Dermis blood vessel endothelial cell (primary cell): ENCODE measurements at places on chromosomes 7 and 10. TPM values are rescaled to one million over a fixed set of nuclear protein-coding genes. Genes with fewer than 3 reads are reported as not detected.

GRCh38 chr10:114565066-114565465, 93.0 kb downstream of the ABLIM1 start:
- DNase-seq, result no peak

DNA sequence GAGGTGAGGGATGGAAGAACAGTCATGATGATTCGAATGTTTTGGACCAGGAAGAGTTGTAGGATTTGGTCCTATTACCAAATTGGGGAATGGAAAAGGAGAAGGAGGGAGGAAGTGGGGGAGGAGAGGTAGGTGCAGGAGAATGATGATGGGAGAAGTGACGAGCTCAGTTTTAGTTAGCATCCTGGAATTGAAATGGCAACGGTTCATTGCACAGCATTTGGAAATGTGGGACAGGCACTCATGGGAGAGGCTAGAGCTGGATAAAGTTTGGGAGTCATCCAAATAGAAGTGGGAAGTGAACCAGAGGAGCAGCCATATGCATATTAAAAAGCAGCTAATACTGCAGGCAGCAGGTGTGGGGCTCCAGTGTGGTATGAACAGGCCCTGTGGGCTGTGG, 253.6 kb downstream of the SORCS3 start:
- no peak for DNase-seq

- DNase-seq, result peak; percentile 73
These were observed 133.2 kb upstream of the IGFBP3 start for GRCh38 chr7:46054272-46054671.

GRCh38 chr7:28389504-28390395, 22.6 kb upstream of the CREB5 start:
- peak; percentile 78 for DNase-seq

Gene C7orf33
- not detected in 2 replicates for total RNA-seq

Gene EEPD1
- 1.3 and 5.1 TPM in 2 replicates for total RNA-seq

GRCh38 chr10:103941801-103942200, 23.8 kb upstream of the STN1 start:
- DNase-seq, result no peak

DNA sequence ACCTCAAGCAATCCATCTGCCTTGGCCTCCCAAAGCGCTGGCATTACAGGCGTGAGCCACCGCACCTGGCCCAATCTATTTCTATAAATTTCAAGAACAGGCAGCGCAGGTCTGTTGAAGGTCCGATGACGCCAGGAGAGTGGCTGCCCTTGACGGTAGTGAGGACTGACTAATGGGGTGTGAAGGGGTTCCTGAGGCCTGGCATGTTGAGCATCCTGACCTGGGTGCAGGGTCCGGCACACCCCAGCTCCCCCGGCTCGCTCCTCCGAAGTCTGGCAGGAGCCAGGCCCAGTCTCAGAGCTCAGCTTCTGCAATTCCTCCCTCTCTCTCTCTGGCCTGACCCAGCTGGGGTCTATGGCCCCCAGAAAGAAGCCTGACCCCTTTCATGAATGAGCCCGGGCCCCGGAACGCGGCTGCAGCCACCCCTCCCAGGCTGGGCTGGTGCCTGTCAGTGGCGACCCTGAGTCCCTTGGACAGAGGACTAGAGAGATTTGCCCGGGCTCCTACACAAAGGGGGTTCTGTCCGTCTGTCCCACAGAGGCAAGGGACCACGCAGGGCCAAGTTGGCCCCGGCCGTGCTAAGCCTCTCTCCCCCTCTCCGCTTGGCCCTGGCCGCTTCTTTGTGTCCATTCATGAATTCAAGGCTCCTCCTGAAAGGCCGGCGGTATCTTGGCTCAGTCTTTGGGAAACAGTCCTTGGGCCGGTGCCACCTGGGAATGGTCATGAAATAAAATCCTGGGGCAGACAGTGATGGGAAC, 18.8 kb downstream of the MMD2 start:
- no peak for DNase-seq

Gene FOXP2
- total RNA-seq, result 3.7 and 11.4 TPM in 2 replicates

DNA sequence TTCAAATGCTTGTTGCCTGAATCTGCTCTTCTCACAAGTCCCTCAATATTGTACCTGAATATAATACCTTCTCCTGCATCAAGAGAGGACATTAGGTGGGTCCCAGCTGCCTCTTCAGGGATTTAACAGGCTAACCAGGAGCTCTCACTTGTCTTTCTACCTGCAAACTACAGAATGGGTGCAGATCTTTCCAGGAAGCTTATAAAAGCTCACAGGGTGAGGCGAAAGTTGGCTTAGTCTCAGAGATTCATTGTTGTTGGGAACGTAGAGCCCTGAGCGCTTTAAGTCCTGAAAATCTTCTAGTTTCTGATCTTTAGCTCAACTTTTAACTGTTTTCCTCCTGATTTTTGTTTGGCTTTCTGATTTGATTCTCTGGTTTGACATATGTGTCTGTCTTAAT, 25.0 kb downstream of the PLAU start:
- DNase-seq, result no peak

DNA sequence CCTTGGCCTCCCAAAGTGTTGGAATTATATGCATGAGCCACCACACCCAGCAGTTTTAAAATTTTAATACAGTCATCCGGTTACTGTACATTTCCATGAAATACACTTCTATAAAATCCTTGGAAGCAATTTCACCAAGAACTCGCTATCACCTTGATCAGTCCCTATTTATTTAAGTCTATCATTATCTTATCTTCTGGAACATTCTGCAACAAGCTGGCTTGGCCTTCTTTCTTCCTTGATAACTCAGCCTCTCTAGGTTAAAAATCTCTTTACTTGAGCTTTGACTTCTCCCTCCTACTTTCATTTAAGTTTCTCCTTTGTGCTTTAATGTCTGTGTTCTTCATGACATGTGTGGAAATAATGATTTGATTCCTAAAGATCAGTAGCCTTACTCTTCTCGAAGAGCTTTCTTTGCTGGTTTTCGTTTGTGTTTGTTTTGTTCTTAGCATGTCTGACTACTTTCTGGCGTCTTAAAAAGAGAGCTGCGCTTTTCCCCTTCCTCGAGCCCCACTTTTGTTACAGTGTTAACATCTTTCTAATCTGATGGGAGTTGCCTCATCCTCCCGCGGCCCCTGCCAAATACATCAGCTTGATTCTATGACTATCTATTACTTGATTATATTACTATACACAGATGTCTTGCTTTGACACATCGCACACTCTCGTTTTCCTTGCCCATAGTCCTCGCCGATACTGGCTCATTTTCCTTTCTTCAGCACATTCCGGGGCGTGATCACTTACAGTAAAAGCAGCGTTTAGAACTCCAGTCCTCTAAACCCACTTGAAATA, 11.1 kb upstream of the CALML5 start:
- no peak for DNase-seq

Gene HTR7
- 0.09 TPM in 1 of 2 replicates, not detected in the other for total RNA-seq

DNA sequence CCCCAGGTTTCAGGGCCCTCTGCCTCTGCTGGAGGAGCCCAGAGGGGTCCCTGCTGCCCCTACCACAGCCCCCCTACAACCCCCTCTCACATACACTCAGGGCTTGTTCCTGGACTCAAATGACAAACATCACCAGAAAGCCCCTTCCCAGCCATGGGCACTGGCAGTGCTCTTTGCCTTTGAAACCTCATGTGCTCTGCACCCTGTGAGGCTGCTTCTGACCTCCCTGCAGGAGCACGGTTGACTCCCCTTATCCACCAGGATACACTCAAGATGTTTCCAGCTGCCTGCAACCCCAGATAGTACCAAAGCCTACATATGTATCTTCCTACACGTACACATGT, 3.5 kb upstream of the ADIRF start:
- no peak for DNase-seq

DNA sequence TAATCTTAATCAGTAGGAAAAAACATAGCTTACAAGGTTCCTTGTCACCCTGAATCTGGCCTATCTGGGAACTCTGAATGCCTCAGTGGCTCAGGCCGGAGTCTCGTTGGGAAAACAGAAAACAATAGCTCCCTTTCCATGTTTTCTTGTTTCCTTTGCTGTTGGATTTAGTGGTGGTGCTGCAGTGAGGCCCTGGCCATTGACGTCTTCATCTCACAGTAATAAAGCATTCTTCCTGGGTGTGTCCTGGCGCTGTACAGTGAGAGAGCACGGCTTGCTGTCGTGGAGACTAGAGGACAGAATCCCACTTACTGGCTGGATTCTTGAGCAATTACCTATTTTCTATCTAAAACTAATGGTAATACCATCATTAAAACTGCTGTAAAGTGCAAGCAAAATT, 1.3 kb upstream of the SPOCK2 start:
- DNase-seq, result peak; percentile 29

GRCh38 chr10:110490640-110491039, 7.1 kb upstream of the DUSP5 start:
- no peak for DNase-seq

Gene CNPY1
- not detected in 2 replicates for total RNA-seq

Gene ADAM12
- 0.28 and 0.68 TPM in 2 replicates for total RNA-seq

DNA sequence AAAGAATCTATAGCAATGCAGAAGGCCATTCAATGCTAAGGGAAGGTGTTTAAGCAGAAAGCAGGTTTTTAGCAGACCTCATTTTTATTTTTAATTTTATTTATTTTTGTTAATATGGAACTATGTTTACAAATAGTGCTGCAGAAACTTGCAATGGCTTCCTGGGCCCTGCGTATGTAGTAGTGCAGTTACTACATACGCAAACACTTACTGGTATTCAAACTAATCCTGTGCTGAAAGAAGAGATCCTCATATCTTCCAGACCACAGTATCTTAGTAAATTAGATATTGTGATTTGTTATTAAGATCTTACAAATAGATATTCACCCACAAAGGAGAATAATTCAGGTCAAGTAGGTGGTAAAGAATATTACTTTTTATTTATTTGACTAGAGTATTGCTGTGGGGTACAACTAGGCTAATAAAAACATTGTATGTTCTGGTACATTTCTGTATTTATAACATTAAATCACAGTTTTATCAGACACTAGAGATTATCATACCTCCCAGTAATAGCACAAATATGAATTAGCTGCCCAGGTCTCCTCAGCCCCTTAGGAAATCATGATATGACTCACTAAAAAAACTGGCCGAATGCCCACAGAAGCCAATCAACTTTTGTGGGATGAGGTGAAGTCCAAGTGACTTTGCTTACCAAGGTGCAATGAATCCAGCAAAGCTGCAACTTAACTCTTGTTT, 57.6 kb downstream of the RNLS start:
- DNase-seq, result peak; percentile 63

GRCh38 chr7:45574669-45575500, 717 bp downstream of the ADCY1 start:
- DNase-seq, result peak; percentile 63

Gene CREB3L2
- 32.2 and 34.5 TPM in 2 replicates for total RNA-seq

Gene MRC1
- total RNA-seq, result 156 and 249 TPM in 2 replicates

DNA sequence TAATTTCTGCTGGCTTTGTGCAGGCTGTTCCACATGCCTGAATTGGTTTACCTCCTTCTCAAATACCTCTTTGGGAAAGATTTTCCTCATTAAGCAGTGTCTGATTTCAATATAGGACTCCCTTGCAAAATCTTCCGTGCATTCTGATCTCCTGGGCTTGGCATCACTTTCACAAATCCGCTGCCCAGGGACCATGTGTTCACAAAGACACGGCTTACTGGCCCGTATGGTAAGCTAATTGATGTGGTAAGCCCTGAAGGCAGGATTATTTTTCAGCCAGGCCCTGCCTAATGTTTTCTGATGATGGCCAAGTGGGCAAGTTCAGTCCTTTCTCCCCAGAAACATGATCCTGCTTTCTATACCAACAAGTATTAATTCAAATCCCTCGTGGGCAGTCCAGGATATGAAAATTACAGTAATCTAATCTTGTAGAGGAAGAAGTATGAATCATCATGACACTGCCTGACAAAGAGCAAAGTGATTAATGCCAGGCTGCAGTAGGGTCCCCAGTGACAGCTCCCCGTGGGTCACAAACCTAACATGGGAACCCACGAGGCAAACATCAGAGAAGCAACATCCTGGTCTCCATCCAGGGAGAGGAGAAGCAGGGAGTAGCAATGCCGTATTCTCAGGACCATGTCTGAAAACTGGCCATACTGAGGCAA, 11.6 kb upstream of the SVIL start:
- peak; percentile 50 for DNase-seq

Gene BUD23
- 27.0 and 31.5 TPM in 2 replicates for total RNA-seq

- DNase-seq, result no peak
These were observed 8.6 kb downstream of the SLC13A1 start for GRCh38 chr7:123191132-123191531.

Gene CDK14
- 3.0 and 3.2 TPM in 2 replicates for total RNA-seq

DNA sequence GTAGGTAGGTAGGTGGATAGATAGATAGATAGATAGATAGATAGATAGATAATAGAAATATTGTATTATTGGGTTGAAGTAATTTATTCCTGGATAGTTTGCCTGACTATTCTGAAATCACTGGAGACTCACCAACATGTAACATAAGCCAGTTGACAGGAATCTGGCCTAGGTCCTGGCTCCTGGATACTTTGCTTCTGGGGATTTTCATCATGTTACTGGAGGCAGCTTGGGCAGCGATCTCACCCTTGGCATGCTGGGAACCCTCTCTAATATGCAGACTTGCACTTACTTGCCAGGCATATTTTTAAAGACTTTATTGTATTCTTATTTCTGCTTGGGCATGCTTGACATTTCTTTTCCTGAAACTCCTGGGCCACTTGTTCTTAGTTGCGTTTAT, 709.1 kb upstream of the FZD8 start:
- DNase-seq, result no peak

DNA sequence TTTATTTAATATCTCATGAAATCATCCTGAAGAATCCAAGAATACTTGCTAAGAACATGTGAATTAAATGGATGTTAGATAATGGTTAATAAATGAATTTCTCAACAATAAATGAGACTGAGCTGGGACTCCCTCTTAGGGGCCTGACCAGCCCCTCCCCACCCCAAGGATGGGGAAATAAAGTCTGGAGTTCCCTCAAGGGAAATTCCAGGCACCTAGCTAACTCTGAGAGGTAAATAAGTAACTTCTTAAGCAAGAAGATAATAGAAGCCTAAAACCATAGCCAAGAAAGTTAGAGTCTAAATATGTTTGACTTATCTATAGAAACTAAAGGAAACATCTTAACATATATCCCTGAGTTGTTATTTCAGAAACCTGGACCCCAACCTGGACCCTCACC, 32.2 kb upstream of the PPP1R9A start:
- no peak for DNase-seq

- DNase-seq, result no peak
These were observed 44.8 kb upstream of the GDF10 start for GRCh38 chr10:47255033-47255813.

GRCh38 chr7:139634087-139634486, 110.6 kb downstream of the CLEC2L start:
- no peak for DNase-seq

- DNase-seq, result no peak
These were observed 338 bp downstream of the ATP6V0E2 start for GRCh38 chr7:149873970-149874643.

GRCh38 chr7:55552320-55553023, 19.8 kb downstream of the VOPP1 start:
- peak; percentile 96 for DNase-seq
